ENCODE measurements at places on chromosomes 7 and 10.

- DNase-seq: no peak
These were observed 416.2 kb upstream of the GHITM start for GRCh38 chr10:83723080-83723479.

DNA sequence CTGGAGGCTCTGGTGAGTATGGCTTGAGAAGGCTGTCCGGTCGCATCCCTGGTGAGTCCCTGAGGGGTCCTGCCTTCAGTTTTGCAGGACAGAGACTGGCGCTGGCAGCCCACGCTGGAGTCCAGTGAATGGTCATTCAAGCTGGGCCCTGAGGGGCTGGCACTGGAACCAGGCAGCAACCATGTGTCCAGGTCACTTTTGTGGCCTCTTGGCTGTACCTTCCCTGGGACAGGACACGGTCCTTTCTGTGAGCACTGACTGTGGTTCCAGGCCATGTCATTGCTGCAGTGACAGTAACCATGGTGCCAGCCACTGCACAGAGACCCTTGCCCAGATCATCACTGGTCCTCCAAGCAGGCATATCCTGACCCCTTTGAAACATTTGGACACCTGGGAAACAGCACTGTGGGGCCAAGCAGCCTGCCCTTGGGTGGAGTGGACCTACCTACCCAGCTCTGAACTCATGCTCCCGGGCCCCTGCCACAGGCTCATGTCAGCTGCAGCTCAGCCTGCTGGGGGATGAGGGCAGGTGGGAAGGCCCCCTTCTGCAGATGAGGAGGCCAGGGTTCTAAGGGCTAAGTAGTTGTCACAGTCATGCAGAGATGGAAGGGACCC is 72.1 kb downstream of the ADCY1 start:
- DNase-seq: no peak

DNA sequence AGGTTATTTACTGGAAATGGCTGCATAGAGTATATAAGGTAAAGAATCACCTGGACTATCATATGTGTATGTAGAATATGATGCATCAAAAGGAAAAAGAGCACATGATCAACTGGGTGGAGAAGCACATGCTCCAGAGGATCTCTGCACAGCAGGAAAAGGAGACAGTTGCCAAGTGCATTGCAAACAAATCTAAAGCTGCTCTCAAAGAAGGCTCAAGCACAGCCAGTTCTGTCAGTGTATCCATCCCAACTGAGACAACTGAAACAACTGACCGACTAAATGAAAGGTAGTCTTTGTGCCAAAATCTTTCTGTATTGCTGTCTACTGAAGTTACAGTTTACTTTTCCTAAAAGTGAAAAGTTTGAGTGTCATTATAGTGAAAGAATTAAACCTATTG is 83.2 kb upstream of the SGCE start:
- no peak for DNase-seq

DNA sequence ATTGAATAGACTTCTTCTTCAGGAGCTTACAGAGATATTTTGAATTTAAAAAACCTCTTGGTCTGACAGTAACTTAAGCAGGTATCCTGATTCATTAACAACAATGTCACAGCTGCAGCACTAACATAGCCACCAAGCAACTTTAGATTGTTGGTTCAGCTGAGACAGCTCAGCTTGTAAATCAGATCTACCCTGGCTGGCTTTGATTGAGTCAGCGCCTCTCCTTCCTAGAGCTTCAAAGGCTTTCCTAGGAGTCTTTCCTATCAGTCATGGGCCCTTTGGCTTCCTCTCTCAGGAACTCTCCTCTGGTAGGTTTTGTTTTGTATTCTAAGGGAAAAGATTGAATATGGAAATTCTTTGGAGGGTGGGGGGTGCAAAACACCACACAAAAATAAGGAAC is 70.7 kb upstream of the STEAP4 start:
- no peak for DNase-seq

DNA sequence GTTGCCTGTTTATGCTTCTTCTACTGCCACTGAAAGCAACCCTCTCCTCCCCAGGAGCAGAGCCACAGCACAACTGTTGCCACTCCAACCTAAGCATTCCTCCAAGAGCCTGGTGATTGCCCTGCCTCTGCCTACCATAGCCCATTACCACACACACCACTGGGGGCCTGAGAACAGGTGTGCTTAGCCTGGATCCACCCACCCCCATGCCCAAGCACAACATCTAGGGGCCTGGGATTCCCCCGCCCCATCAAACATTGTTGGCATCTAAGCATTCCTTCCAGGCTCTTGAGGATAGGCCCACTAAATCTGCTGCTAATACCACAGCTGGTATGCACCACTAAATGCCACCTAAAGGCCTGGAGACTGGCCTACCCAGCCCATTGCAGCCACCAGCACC is 43.3 kb upstream of the ASAH2 start:
- DNase-seq: no peak

GRCh38 chr7:107228291-107228690 is 59.5 kb downstream of the HBP1 start:
- DNase-seq: no peak

Data from Jurkat, Clone E6-1 (cell line).